ENCODE measurements at places on chromosomes 3 and 15.
A peak's percentile ranks its signal among the peaks of the same experiment; 100 is the strongest.

DNA sequence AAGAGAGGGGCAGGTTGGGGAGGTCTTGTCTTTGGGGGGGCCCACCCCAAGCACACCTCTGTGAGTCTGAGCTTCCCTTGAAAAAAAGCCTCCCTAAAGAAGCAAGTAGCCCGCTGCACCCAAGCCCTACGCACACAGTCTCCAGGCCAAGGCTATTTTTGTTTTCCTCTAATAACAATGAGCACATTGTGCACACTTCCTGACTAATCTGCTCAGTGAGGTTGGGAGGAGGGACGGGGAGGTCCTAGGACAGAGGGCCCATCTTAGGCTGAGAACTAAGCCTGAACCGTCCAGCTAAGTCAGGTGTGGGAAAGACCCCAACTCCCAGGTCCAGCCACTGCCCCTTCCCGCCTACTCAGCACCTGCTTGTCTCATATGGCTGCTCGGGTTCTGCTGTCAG is 87.2 kb downstream of the HMG20A start:
- no peak for DNase-seq

- DNase-seq, result no peak
Observed at GRCh38 chr3:127032296-127032990, 49.5 kb downstream of the PLXNA1 start.

- no peak for DNase-seq
Observed at GRCh38 chr3:100072326-100073048, 41.8 kb downstream of the FILIP1L start.

DNA sequence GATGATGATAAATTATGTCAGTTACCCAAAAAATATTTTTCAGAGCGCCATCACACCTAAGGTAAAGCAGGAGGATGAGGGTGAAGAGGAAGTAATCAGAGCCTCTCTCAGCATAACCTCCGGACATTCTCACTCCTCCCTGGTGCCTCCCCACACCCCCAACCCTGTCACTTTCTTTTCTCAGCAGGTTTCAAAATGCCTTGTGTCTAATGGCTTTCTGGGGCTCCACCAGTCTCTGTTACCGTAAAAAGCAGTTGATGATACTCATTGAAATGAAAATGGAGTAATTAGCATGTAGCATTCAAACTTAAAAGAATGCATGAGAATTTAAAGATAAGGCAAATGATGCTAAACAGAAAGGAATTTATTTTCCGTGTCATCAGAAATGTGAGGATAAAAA is 180.0 kb downstream of the ERC2 start:
- DNase-seq, result no peak

DNA sequence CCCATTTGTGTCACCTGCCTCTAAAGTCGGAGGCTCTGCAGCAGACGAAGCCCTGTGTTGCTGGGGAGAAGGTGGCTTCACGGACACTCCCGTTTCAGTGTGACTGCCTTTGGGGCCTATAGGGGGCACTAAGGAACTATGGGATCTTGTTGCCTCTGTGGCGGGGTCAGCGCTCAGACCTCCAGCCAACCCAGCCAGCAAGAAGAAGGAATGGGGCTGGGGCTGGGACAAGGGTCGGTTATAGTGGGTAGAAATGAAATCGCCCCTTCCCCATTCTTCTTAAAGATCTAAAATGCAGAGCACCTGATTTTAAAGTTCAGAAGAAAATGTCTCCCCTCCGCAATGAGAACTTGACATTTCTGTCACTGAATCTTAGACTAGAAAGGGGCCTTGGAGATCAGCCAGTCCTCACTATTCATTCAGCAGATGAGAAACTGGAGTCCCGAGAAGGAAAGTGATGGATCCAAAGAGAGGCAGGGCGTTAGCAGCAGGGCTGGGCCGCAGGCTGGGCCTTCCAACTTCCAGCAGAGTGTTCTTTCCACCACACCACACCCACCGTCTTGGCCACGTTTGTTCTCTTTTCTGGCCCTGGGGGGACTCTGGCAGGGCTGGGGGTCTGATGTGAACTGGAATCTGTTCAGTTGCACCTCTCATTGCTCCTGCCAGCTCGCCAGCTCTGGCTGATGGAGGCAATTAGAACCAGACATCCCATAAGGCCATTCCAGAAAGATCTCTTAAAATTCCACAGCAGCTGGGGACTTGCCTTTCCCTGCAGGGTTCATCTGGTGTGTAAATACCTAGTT is 195.4 kb downstream of the OPA1 start:
- DNase-seq, result peak; percentile 28

DNA sequence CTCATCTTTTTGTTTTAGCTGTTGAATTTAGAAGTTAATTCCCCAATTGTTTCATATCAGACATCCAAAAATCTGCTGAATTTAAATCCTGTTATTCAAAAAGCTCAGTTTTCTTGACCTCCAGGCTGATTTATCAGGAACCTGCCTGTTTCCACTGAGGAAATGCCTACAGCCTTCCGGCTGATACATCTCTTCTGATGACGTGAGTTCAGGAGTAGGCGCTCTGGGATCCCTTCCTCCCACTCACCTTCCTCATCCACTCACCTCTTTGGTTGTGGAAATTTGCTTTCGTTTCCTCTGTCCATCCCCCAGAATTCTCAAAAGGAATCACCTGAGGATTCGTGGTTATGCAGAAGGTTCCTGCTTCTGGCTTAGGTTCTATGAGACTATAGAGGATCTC is 55.4 kb upstream of the ALDH1A3 start:
- DNase-seq, result no peak

DNA sequence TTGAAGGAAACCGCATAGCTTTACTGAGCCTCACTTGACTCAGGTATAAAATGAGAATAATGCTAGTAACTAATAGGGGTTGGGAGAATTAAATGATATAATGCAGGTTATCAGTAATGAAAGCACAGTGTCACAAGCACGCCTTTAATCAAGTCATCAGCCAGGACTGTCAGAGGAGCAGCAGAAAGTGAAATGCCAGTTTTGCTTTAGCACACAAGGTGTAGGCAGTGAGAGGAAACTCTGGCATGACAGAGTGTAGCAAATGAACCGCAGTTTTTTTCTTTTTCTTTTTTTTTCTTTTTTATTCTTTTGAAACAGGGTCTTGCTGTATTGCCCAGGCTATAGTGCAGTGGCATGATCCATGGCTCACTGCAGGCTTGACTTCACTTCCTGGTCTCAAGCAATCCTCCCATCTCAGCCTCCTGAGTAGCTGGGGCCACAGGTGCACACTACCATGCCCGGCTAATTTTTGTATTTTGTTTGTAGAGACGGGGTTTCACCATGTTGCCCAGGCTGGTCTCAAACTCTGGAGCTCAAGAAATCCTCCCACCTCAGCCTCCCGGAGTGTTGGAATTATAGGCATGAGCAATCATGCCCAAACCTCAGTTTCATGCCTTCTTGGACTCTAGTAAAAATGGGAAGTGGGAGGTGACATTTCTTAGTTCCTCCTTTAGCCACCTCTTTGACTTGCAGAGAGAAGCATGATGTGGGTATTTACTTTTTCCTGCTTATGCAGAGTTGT is 9.7 kb upstream of the SCAANT1 start:
- DNase-seq, result no peak

- DNase-seq, result no peak
Observed at GRCh38 chr3:138438896-138439295, 4.5 kb downstream of the ESYT3 start.

GRCh38 chr3:84245789-84246188 is 713.0 kb upstream of the CADM2 start:
- no peak for DNase-seq

- no peak for DNase-seq
Observed at GRCh38 chr15:43144512-43144911, 11.1 kb downstream of the TMEM62 start.

- peak; percentile 93 for DNase-seq
Observed at GRCh38 chr3:64188810-64189560, 36.3 kb downstream of the PRICKLE2 start.

- DNase-seq, result peak; percentile 40
Observed at GRCh38 chr15:51401872-51402517, 60.5 kb downstream of the GLDN start.

GRCh38 chr3:169179722-169180121 is 483.8 kb downstream of the MECOM start:
- no peak for DNase-seq

GRCh38 chr15:99980752-99981151 is 247.5 kb upstream of the LYSMD4 start:
- DNase-seq, result no peak

DNA sequence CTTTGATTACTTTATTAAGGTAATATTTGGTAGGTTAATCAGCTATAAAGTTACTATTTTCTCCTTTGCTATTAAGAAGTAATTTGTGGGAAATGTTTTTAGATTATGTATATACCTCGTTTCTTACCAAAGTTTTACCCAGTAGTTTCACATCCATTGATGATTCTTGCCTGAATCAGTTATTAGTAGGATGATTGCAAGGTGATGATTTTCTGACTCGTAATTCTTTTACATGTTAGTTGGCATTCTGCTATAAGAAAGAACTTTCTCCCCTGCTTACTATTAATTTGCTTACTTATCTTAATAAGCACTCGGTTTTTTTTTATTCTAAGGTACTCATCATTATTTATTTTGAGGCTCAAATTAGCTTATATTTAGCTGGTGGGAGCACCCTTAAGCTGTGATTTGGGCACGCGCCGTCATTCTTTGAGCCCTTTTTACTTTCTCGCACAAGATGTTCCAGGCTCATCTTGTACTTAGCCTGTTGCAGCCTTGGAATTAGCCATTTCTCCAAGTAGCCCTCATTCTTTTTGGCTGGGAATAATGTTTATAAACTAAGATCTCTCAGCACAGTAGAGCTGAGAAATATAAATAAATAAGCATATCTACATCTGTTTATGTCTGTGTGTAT is 15.3 kb downstream of the USP3 start:
- no peak for DNase-seq

GRCh38 chr3:114122027-114122709 is 56.7 kb downstream of the DRD3 start:
- peak; percentile 54 for DNase-seq

GRCh38 chr3:23574822-23575315 is 230.9 kb upstream of the UBE2E1 start:
- no peak for DNase-seq

GRCh38 chr3:101966226-101966625 is 116.9 kb downstream of the NFKBIZ start:
- no peak for DNase-seq

Data from brain microvascular endothelial cell (primary cell).